Cortex of kidney (tissue), 1 donor: ENCODE measurements at places on chromosomes 7 and 10.

- DNase-seq: no peak
Observed at GRCh38 chr10:88707429-88708155, 1.5 kb downstream of the LIPK start.

DNA sequence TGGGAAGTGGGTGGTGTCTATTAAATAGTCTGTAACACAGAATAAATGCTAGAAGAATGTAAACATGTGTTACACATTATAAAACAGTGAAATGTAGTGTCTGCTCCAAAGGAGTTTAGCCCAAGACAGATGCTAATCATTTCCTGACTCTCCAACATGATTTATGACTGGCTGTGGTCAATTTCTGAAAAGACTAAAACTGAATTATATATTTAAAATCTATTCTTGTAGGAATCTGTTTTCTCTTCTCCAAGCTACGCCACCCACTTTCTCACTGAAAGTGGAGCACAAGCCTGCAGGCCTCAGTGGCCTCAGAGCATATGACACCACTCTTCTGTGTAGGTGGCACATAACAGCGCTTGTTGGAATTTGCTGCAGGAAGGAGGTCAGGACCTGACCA is 44.4 kb downstream of the CTTNBP2 start:
- no peak for DNase-seq

DNA sequence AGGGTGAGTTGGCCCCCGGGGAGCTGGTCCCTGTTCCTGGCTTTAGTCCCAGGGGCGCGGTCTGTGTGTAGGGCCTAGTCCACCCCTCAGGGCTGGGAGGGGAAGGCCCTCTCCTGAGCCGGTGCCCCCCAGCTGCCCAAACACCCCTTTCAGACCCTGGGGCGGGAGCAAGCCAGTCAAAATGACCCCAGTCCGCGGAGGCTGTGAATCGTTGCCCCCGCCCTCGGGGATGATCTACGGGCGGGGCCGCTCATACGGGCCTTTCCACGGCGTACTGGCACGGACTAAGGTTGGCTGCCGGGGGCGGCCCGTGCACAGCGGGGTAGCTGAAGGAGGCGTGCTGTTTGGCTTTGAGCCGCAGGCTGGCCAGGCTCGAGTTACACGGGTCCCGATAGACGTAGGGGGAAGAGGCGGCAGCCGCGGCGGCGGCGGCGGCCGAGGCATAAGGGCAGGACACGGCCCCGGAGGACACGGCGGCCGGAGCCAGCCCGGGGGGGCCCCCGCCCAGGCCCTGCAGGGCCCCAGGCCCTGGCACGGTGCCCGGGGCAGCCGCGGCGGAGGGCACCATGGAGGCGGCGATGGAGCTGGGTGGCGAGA is 4.3 kb downstream of the ELOVL3 start:
- DNase-seq: no peak

DNA sequence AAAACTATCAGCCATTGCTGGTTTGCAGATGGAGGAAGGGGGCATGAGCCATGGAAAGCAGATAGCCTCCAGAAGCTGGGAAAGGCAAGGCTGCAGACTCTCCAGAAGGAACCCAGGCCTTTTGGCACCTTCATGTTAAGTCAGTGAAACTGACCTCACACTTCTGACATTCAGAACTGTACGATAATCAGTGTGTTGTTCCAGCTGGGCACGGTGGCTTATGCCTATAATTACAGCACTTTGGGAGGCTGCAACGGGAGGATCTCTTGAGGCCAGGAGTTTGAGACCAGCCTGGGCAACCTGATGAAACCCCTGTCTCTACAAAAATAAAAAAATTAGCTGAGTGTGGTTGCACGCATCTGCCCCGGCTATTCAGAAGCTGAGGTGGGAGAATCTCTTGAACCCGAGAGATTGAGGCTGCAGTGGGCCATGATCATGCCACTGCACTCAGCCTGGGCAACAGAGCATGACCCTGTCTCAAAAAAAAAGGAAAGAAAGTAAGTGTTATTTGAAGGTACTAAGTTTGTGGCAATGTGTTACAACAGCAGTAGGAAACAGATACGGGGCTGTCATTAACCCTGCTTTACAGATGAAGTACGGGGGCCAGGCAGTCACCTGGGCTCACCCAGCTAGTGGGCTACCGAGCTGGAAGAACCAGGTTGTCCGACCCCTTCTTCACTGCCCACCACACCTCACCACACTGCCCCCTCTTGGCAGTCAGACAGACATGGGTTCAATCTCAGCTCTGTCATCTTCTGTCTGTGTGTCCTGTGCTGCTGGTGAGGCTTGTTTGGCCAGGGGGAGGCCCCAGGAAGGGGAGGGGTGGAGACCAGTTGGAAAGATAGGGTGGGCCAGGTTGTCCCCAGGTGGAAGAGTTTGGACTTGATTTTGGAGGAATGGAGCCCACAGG is 18.3 kb downstream of the CHST3 start:
- no peak for DNase-seq

DNA sequence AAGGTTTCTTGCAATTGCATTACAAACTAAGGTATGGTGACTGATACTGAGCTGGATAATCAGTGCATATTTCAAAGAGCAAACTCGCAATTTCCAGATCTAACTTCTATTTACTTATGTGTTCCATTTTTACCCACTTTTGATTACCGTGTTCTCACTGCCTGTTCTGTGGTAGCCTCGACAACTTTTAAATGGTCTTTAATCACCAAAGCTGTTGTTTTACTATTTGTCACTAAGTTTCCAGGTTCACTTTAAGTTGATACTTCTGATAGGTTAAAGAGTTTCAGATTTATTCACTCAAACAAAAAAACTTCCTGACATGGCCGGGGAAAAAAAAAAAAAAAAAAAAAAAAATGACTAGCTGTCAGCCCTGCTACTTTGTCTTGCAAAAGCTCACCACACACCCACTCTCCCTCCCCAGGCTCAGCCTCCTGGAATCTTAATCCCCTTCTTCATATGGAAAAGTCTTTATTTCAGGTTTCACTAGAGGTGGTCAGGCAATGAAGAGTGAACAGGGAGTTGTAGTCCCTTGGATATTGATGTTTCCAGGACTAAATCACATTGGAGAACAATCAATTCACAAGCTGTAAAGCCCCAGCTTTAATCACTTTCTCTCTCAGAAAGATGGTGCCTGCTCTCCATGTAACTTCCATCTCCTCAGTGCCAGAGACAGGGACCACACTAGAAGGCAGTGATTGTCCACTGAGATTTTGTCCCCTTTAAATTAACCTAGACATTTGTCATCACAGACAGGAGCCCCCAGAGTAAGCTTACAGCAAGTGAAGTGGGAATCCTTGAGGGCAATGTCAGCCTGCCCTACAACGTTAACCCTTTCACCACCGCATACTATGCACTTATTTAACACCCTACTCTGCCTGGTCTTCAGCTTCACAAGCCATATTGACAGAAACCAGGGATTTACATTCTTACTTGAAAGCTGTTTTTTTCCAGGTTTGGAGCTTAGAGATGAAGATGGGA is 749.1 kb upstream of the SORCS1 start:
- no peak for DNase-seq

- no peak for DNase-seq
Observed at GRCh38 chr10:114232561-114233176, 6.4 kb upstream of the VWA2 start.
